ENCODE measurements at places on chromosomes 7 and 10.
A peak's percentile ranks its signal among the peaks of the same experiment; 100 is the strongest.

GRCh38 chr10:14879124-14879927, 660 bp downstream of the SUV39H2 start:
- DNase-seq = peak; percentile 1

DNA sequence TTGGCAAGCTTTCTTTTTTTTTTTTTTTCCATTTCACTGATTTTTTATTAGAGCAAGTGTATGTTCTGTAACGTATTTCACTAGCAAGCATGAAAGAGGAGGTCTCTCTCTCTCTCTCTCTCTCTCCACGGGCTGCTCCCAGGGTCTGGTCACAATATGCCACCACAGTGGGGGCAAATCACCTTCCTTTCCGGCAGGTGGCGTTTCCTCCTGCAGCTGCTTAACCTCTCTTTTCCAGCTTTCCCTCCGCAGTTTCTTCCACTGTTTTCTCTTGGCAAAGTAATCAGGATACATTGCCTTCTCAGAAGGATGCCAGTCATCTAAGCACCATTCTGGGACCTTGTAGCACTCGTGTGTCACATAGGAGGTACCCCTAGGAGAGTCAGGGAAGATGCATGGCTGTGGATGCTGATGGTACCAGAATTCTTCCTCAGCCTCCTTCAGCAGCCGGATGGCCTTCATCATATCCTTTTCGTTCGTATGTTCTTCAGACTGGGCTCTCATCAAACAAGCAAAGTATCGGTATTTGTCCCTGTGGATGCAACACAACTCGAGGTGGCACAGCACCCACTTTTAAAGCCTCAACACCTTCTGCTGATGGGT, 197.3 kb upstream of the PODXL start:
- DNase-seq = no peak

DNA sequence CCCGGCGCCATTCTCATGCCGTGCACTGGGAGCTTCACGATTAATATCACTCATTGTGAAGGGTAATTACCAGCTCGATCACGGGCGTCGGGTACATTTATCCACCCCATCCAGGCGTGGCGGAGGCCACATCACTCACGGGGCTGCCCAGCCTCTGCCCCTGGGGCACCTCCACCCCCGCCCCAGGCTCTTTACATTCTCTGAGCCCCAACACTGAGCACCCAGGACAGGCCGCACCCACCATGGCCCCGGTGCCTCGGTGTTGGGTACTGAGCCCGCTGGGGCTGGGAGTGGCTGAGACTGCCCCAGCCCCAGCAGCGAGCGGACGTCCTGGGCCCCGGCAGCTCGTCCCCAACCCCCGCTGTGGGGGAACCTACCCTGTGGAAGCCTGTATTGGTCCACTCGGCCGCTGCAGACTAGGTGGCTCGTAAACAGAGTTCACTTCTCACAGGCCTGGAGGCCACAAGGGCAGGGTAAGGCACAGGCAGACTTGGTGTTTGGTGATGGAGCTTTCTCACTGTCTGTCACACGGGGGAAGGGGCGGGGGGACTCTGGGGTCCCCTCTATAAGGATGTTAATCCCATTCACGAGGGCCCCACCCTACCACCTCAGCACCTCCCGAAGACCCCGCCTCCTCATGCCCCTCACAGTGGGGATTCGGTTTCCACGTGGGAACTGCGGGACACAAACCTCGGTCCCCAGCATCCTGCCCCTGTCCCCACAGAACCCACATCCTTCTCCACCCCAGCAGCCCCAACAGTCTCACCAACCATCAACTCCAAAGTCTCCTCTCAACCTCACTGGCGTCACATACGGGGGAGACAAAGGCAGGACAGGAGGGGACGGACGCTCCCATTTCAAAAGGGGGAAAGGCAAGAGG, 184.1 kb downstream of the ELFN1 start:
- no peak for DNase-seq

DNA sequence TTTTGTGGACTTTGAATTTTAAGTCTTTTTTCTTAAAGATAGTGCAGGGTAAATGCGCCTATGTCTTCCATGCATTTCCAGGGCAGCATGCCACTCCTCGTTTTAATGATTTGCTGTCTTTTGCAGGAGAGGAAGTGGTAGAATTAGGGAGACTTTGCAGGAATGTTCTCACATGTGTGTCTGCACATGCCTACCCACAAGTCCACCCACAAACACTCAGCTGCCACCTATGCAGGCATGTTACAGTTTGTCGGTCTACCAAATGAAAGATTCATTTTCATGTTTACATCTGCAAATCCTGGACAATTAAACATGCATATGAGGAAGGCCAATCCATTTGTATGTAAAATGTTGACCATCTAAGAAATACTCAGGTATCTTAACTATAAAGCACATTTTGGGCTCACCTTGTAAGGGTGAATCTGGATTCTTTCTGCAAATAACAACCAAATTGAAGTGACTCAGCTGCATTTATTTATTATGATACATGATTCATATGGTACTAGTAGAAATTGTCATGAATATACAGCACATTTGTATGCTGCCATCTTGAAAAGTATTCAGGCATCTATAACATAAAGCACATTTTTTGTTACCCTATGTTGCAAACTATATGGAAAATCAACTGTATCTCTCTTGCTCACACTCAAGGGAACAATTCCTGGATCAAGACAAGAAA, 4.7 kb upstream of the TEX36 start:
- DNase-seq = no peak

GRCh38 chr10:21488246-21488956, 37.1 kb downstream of the SKIDA1 start:
- DNase-seq = no peak

DNA sequence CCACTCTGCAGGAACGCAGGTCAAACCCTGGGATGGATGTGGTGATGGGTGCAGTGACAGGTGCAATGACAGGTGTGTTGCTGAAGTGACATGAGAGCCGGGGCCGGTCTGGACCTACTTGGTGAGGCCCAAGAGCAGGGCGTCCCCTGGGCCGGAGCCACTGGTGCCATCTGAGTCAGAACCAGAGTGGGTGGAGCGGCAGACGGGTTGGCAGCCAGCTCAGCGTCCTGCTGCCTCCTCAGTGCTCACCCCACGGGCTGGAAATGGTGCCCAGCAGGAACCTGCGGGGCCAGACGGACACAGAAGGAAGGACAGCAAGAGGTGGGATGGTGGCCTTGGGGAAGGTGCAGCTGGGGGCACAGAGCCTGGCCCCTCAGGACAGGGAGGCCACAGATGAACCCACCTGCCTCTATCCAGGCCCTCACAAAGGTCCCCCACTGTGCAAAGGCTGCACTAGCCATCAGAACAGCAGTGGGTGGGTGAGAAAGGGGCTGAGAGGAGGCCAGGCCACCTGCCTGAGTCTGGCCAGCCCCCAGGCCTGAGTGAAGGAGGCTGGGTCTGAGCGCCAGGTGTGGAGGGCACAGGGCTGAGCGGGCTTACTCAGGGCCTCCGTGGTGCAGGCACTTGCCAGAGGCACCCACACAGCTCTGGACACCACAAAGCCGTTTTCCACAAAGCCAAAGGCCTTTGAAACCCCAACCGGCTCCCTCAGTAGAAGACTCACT, 129.0 kb upstream of the PPP2R2D start:
- DNase-seq = no peak

- DNase-seq = no peak
Measured at GRCh38 chr10:49609006-49609282, 1.2 kb upstream of the SLC18A3 start.

- DNase-seq = no peak
Measured at GRCh38 chr10:96188916-96189315, 58.8 kb downstream of the ZNF518A start.

Measured in stimulated activated CD8-positive, alpha-beta memory T cell treated with anti-CD3 and anti-CD28 coated beads, Interleukin-2, amount 100 ng/mL, for 1 hour (primary cell).